Activated CD8-positive, alpha-beta memory T cell treated with anti-CD3 and anti-CD28 coated beads, Interleukin-2, amount 50 U/mL, for 4 hours (primary cell): ENCODE measurements at places on chromosomes 4 and X.

GRCh38 chrX:134735015-134735414 lies 76.7 kb upstream of the PLAC1 start:
- DNase-seq = no peak

DNA sequence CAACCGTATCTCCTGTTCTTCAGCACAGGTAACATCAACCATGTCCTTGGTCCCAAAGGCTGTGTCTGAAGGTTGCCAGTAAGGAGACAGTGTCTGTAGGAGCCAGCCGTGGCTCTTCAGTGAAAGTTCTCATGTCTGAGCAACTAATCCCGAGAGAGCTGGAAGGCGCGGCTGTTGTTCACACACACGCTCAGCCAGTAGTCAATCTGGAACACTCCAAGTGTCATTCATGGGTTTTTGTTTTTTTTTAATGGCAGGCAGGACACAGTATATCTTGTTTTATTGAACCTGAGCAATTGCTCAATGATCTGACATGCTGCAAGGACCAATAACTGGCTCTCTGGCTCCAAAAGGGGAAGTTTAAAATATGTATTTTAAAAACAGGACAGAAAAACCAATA lies 48.4 kb upstream of the MAP3K15 start:
- DNase-seq = no peak

DNA sequence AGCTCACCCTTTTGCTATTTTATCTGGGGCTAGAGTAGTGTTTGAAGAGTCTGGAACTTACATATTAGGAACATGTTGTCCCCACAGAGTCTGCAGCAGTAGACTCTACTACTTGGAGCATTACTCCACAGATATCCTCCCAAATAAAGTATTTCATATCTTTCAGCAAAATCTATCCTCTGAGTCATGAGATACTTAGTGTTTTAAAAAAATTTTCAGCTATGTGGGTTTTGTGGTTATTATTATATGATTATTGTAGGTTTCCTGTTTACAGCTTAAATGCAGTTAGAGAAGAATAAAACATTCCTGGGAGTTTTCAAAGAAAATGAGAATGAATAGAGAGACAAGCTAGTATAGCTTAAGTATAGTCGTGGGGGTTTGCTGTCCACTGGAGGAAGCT lies 30.9 kb downstream of the PAGE2 start:
- DNase-seq = no peak

DNA sequence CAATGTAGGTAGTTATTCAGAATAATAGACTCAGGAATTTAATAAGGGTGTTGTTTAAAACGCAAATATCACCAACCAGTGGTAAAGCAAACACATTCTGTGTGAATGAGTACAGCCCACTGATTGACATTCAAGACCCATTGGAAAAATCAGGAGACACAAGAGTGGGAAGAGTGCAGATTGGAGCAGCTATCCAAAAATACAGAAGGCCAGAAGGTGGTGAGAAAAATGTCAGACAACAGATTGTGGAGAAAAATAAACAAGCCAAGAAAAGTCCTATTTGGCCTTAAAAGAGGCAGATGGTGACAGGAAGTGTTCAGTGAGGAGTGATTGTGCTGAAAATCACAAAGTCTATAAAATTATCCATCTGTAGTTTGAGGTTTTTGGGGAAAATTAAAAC lies 39.3 kb downstream of the CPE start:
- no peak for DNase-seq

DNA sequence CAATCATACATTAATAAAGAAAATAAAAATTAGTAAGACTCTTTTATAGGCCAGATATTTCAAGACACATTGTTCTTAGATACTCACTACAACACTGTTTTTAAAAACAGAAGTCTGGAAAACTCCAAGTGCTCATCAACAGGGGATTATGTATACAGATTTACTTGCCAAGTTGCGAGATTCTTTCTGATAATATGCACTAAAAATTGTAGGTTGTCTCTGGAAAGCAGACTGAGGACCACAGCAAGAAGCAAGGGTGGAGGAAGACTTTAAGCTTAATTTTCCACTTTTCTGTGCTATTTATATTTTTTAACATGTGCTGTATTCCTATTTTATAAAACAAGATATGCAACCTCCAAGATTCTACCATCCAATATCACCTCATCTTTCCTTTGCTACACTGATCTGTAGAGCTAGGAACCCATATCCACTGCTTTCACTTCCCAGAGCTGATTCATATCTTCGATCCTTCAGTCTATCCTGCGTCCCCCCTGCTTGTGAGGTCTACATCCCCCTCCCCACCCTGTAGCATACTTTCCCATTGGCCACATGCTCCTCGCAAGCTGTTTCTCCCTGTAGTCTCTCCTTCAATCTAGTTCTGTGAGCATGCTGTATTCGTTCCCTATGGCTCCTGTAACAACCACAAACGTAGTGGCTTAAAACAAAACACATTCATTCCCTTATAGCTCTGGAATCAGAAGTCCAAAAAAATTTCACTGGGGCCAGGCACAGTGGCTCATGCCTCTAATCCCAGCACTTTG lies 15.7 kb downstream of the SOD3 start:
- DNase-seq = no peak

- DNase-seq = no peak
Observed at GRCh38 chrX:69268611-69269010, 103.4 kb upstream of the PJA1 start.

DNA sequence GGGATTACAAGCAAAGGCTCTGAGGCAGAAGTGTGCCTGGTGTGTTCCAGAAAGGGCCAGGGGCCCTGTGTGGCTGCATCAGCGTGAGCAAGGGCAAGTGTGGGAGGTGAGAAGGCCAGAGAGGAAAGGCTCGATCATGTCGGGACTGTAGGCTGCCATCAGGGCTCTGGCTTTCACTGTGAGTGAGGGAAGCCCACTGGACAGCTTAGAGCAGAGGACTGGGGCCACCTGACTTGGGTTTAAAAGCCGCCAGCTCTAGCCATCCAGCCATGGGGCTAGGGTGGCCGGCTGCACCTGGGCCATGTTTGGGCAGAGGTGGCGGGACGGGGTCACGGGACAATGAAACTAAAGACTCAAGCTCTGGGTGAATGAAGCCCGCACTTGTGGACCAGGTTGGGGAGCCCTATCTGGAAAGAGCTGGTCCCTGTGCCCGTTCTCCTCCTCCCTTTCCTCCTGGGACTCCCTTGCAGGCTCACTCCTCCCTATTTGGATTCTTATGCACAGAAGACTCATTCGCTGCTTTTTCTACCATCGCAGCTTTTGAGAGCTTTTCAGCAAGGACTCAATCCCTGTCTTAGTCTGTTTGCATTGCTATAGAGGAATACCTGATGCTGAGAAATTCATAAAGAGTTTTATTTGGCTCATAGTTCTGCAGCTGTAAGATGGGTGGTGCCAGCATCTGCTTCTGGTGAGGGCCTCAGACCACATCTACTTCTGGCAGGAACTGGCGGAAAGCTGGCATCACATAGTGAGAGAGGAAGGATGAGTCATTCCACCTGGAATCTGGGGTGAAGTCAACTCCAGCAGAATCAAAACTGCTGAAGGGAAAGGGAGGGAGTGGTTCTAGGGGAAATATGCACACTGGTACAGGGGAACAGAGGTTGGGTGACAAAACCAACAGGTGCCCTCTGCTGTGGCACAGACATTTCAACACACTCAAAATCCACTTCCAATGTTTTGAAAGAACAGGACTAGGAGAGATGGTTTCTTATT lies 15.3 kb downstream of the CTAG1B start:
- DNase-seq = no peak

DNA sequence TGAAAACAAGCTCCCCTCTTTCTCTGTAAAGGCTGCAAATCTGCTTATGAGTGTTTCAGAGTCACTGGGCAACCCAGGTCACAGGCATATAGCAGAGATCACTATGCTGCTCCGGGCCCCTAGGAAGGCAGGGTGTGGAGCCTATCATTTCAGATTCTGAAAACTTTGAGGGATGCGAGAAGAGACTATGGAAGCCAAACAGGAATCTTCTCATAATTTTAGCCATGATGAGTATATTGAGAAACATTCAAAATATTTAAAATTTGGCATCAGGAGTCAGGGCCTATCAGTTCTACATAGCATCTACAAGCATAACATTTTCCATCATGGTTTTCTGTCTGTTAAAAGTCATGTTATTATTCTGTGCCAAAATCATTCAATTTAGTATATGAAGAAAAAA lies 61.7 kb upstream of the ATXN3L start:
- DNase-seq = no peak

GRCh38 chr4:121728798-121729226 lies 32.0 kb upstream of the ANXA5 start:
- no peak for DNase-seq

GRCh38 chrX:66635360-66635759 lies 3.5 kb downstream of the EDA2R start:
- no peak for DNase-seq

GRCh38 chr4:113141901-113142346 lies 92.5 kb downstream of the ANK2 start:
- DNase-seq = no peak

DNA sequence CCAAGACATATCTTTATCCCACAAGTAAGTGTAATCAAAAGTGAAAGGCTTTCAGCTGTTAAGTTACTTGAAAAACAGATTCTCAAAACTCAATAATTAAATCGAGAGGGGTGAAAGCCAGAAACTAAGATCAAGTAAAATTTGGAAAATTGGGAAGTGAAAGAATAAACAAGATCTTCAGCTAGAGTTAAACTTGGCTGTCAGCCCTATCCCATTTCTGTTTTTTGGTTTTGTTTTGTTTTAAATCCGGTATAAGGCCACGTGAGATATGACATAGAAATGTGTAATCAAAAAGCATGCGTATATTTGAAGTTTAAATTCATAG lies 856.8 kb downstream of the STIM2 start:
- no peak for DNase-seq

GRCh38 chr4:176043838-176044588 lies 21.6 kb upstream of the WDR17 start:
- DNase-seq = no peak

DNA sequence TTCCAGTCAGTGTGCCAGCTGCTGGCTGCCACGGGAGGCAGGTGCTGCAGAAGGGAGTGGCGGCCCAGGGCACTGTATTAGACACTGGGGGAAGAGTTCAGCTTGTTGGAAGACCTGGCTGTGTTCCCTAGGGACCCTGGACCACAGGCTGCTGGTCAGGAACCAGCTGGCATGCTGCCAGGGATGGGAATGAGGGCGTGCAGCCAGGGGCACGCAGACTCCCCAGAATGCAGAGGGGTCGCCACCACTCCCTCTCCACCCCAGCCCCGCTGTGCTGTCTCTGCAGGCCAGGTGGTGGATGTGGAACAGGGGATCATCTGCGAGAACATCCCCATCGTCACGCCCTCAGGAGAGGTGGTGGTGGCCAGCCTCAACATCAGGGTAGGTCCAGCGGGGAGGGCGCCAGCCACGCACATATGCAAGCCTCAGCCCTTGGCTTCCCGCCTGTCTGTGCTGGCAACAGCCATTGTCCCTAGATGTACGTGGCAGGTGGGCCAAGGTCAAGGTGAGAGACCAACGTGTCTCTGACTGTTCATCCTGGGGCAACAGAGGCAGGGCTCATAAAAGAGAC lies 12.3 kb downstream of the ABCD1 start:
- no peak for DNase-seq

DNA sequence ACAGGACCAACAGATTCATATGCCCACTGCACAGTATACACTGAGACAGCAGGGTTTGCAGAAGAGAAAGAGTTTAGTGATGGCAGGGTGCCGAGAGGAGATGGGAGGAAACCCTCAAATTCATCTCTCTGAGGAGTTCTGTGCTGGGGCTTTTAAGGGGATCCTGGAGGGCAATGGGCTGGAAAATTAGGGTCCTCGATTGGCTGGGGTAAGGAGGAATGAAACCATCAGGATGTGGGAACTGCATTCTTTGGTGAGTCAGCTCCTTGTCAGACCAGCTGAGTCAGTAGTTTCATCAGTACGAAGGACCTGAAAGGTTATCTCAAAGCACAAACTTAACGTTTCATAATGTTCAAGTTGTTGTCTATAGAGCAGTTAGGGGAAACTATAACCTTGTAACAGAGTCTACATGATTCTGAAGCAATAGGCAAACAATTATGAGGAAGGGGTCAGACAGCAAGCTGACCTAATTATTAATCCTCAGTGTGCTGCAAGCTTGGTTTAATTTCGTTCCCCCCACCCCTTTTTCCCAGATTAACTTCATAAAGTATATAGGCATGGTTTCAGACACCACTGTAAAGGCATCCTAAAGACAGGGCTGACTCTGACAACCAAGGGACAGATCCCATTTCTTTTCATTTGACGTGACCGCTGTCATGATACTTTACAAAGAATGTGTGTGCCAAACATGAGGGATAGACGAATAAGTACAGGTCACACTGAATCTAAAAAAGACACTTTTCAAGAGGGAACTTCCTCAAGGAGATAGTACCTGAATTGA lies 1.5 kb upstream of the MSMO1 start:
- no peak for DNase-seq

- no peak for DNase-seq
Observed at GRCh38 chrX:39299615-39300014, 498.4 kb downstream of the MID1IP1 start.

DNA sequence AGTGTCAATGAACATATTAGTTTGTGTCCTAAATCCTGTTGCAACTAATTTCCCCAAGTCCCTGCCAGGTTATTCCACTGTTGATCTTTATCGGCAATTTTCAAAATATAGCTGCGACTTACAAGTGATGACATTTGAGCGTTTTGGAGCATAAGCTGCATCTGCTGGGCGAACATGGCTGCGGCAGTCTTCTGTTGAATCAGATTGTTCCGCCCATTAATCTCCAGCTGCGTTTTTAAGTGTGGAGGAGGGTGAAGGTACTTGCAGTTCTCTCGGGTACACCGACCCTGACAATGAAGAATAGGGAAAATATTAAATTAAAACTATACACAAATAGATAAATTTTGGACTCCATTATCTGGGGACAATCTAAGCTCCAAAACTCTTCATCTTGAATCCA lies 82.7 kb downstream of the MBNL3 start:
- no peak for DNase-seq

- DNase-seq = no peak
Observed at GRCh38 chr4:144650311-144651005, 4.5 kb downstream of the HHIP start.
